COLO829 (cell line): ENCODE measurements at places on chromosomes 2 and 18.
A peak's percentile ranks its signal among the peaks of the same experiment; 100 is the strongest.

DNA sequence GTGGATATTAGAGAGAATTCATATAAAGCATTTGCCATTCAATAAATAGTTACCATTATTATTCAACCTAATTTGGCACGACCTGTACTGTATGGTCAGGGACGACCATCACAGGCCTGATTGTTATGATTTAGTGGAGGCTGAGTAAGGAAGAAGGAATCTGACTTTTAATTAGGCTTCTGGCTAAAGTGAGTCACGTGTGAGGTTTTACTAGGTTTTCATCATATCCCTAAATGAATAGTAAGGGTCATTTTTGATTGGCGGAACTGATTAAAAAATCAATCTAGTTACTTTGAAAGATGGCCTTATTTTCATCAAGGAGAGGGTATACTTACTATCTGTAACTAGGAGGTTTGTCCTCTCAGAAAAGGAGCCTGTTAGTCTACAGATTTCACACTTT is 143.4 kb downstream of the ADCYAP1 start:
- DNase-seq, result peak; percentile 29

GRCh38 chr2:197477797-197478196 is 21.8 kb downstream of the HSPD1 start:
- DNase-seq, result no peak

GRCh38 chr2:136020831-136021230 is 35.4 kb upstream of the DARS1 start:
- DNase-seq, result no peak

DNA sequence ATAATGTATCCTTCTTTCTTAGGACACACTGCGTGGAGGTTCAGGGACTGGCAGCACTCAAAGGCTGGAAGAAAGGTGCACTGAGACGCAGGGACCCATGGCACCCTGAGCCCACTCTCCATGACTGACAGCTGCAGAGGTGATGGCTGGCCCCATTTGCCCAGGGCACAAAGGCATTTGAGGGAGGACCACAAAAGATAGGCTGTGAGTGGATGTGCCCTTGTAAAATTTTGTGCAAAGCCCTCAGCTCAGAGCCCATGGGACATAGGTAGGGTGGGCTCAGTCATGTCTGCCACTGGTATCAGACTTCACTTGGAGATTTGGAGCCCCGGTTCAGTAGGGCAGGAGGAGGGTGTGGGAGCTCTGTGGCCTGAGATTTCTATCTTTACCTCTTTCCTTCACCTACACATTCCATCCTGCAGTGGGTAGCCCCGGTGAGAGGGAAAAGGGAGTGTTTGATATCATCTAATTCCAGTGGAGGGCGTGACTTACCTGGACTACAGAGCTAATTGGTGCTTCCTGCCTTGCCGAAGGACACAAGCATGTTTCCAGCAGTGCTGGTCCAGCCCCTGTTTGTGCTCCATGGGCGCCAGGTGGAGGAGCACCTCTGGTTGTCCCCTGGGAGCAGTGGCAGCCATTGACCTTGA is 312.2 kb downstream of the EN1 start:
- no peak for DNase-seq

DNA sequence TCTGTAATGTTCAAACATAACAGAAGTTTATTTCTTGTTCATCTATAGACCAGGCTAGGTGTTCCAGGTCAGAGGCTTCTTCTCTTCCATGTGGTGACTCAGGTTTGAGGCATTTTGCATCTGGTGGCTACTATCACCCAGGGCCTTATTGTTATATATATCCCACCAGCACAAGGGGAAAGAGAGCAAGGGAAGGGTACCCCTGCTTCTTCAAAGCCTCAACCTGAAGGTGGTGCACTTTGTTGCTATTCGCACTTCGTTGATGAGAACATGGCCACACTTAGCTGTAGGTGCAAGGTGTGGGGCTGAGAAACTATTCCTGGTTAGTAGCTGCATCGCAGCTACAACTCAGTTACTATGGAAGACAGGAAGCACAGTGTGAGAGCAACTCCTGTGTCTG is 27.4 kb upstream of the SLC3A1 start:
- DNase-seq, result no peak

DNA sequence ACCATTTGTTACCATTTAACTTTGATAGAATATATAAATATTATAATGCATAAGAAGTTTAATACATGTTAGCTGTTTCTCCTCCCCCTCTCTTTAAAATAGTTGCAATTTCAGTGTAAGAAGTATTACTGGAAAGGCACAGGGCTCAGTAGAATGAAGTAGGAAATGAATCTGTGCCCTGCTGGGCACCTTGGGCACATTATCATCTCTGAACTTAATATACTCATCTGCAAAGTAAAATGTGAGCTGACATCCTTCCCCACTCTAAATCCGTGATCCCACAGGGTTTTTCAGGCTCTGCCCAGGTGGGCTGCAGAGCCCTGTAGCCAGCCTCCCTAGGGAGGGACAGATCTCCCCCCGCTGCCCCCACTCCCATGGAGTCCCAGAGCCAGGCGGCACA is 56.8 kb downstream of the DPP4 start:
- DNase-seq, result no peak

DNA sequence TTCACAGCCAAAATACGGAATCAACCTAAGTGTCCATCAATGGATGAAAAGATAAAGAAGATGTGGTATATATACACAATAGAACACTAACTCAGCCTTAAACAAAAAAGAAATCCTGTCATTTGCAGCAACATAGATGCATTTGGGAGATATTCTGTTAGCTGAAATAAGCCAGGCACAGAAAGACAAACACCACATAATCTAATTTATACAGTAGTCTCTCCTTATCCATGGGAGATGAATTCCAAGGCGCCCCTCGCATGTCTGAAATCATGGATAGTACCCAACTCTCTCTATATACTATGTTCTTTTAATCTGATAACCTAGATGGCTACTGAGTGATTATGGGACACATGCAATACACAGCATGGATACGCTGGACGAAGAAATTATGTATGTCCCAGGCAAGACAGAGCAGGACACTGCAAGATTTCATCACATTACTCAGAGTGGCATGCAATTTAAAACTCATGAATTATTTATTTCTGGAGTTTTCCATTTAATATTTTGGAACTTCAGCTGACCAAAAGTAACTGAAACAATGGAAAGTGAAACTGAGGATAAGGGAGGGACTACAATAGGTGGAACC is 39.5 kb downstream of the ORC4 start:
- no peak for DNase-seq

- DNase-seq, result no peak
These were observed 79.8 kb upstream of the SLC25A52 start for GRCh38 chr18:31840499-31840898.

GRCh38 chr18:30277676-30278075 is 764.9 kb downstream of the DSC3 start:
- DNase-seq, result no peak

DNA sequence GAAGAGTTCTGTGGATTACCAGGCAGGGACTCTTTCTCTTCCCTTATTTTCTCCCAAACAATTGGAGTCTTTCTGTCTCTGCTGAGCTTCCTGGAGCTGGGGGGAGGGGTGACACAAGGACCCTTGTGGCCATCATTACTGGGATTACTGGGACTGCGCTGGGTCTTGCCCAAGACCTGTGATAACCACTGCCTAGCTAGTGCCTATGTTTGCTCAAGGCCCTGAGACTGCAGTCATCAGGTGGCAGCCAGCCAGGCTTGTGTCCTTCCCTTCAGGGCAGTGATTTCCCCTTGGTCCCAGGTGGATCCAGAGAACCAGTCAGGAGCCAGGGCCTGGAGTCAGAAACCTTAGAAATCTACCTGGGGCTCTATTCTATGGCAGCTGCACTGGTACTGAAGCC is 355.6 kb downstream of the PARD3B start:
- DNase-seq, result no peak

DNA sequence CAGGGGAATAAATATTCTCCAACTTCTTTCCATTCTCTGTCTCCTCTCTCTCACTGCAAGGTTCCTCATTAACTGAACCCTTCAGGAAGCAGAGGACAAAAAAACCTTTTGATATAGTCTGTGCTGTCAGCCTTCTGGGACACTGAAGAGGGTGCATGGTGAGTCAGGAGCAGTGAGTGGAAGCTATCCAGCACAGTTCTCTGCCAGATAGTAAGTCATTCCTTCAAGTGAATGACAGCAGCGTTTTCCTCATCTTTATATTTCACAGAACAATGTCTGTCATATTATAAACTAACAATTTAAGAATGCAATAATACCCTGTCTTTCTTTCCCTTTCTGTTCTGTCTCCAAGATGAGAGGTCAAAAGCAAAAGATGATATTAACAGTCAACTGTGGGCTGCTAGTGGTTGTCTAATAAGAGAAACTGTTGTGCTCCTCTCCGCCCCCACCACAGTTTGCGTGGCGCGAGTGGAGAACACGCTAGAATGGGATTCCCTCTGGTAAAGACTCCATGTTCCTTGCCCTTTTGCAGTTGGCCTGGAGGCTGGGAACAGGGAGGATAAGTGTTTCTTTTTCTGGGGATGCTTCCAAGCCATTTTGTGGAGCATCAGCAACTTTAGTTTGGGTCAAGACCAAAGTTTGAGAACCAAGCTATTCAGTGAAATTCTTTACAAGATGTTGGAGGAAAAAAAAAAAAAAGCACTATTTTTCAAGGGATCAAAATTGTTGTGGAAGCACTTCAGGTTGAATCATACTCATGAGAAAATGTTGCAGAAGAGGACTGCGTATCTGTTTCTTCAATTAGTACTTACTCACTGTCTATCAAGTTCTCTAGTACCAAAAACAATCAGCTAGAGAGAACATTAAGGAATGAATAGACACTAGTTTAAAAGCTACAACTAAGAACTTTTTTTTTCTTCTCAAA is 430.2 kb downstream of the SETBP1 start:
- peak; percentile 36 for DNase-seq

DNA sequence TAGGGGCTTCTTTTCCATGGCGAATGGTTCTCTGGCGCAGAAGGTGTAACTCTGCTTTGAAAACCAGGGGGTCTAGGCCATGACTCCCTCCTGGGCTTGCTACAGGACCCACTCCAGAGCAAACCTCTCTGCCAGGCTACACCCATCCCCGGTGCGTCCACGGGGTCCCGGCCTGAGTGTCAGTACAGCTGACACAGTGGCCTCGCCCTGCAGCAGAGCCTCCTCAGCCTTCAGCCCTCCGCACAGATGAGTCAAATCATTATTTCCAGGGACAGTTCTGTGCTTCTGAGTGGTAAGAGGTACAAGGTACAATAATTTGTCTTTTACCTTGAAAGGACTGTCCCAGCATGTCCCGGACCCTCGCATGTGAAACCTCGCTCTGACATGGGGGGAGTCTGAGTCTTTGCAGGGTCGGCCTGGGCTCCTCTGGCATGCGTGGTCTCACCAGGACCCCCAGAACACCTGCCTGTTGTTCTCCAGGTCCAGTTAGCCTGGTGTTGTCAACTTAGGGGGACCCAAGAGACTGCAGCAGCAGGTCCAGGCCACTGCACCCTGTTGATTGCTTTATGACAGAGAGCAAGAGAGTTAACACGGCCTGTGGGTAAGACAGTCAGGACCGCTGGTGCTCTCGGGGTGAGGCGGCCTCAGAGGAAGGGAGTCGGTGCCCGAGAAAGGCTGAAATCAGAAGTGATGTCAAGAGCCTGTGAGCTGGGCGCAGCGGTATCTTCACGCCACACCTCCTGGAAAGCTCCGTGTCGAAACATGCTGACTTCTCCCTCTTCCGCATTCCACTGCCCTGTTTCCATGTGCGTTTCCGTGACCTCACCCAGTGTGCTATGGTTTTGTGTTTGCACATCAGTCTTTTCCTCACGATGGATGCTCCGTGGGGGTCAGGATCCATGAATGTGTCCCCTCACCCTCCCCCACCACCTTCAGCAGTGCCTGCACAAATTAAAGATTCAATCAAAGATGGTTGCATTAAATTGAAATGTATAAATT is 340.1 kb downstream of the EIPR1 start:
- no peak for DNase-seq

GRCh38 chr2:58064086-58064485 is 17.5 kb downstream of the VRK2 start:
- DNase-seq, result no peak

DNA sequence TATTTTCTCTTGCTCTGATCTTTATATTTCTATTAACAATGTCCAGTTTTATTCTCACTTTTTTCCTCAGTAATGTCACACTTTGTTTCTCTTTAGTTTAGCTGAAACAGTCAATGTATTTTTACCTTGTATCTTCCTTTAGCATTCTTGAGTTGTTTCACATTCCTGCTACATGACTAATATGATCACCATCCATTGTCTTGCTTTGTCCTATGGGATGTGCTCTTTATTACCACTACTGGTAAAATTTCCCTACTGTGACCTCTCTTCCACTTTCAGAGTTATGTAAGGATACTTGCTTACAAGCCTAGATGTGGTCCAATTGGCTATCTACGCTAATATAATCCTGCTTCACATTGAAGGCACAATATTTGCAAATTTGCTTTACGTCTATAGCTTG is 457.9 kb downstream of the PIK3C3 start:
- no peak for DNase-seq

- no peak for DNase-seq
These were observed 6.1 kb upstream of the TMBIM1 start for GRCh38 chr2:218298314-218298875.

DNA sequence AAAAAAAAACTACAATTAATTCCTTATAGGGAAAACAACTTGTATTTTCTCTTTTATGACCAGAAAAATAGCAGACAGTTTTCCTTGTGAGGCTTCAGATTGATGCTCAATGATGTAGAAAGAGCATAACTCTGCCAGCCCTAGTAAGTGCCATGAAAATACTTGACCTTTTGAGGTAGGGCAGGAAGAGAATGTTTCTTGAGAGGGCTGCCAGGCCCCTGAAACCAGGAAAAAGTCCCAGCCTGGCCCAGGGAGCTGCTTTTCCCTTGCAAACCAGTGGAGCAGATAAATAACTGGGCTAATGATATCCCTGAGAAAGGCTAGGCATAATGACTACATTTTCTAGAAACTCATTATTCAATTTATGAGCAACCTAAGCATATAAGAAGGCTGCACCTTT is 126.8 kb downstream of the SLC8A1 start:
- no peak for DNase-seq

DNA sequence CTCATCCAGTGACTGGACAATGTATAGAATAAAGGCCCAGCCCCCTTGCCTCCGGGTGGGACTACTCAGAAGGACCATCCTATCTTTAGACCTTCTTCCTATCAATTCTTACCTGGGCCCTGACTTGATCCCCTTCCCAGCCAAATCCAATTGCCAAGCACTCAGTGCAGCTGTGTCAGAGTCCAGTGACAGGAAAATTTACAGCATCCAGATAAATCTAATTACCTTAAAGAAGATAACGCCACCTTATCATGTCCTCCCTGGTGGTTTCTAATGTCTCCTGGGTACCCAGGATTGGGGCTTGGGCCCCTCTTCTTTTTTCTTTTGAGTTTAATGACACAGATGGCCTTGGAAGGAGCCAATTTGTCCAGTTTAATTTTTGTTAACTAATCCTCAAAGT is 19.3 kb downstream of the LHCGR start:
- no peak for DNase-seq

DNA sequence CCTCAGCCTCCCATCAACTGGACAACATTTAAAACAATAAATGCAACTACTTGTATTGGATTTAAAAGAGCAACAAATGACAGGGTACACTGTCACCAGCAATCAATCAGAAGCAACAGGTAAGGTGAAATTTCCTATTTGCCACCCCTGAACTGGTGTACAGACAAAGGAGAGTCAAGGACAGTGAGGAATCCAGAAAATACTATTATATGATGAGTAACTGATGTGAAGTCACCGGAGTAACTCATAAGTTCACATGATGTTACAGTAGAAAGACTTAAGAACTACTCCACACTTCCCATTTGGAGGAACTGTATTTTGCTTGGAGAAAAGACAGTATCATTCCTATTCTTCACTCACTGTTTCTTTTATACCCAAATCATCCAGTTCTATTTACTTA is 4.1 kb upstream of the STAT1 start:
- DNase-seq, result no peak
